HFF-Myc (cell line): ENCODE measurements at places on chromosomes 3 and 15.
A peak's percentile ranks its signal among the peaks of the same experiment; 100 is the strongest.

DNA sequence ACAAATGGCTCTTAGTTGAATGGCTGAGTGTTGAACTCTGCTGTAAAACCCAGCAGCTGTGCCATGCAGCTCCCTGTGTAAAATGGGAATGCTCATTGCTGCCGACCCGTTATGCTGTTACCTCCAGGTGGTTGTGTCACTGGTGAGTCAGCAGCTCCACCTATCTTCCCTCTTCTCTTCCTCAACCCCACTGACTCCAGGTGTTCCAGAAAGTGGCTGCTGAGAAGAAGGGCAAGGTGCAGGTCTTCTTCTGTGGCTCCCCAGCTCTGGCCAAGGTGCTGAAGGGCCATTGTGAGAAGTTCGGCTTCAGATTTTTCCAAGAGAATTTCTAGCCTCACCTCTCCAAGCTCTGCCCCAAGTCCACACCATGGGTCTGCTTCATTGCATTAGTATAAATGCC, 41.9 kb downstream of the NOX5 start:
- no peak for DNase-seq

- DNase-seq: peak; percentile 79
Observed at GRCh38 chr3:147945968-147946519, 536.9 kb downstream of the ZIC1 start.

- DNase-seq: peak; percentile 90
Observed at GRCh38 chr3:110576960-110577359, 494.7 kb upstream of the NECTIN3 start.

DNA sequence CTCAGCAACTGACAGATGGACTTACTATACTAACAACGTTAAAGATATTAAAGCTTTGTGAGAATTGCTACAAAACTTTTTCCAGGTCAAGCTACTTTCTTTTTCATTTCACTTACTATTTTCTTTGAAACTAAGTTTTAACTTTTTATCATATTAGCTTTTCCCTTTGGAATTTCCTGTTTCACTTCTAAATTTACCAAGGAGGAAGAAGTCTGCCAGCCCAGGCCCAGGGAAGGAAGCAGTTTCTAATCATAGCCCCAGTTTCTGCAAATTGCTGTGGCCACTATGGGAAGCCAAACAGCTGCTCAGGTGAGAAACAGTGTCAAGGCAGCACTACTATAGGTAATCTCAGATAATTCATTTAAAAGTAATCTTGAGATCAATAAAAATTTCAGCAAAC, 18.4 kb downstream of the CYFIP1 start:
- DNase-seq: no peak

GRCh38 chr3:190261740-190262139, 60.5 kb downstream of the CLDN1 start:
- DNase-seq: no peak

GRCh38 chr15:64884679-64885078, 27.0 kb upstream of the ANKDD1A start:
- no peak for DNase-seq

- DNase-seq: no peak
Observed at GRCh38 chr3:116947809-116948208, 238.2 kb downstream of the TUSC7 start.

GRCh38 chr3:180594631-180595558, 7.1 kb upstream of the TTC14 start:
- DNase-seq: no peak

- DNase-seq: no peak
Observed at GRCh38 chr15:73959801-73960200, 32.3 kb downstream of the STOML1 start.

GRCh38 chr3:187841560-187841959, 96.3 kb upstream of the BCL6 start:
- DNase-seq: no peak

- DNase-seq: no peak
Observed at GRCh38 chr3:3172627-3173026, 6.9 kb downstream of the CRBN start.

GRCh38 chr3:57423335-57423734, 120.8 kb downstream of the DNAH12 start:
- no peak for DNase-seq

DNA sequence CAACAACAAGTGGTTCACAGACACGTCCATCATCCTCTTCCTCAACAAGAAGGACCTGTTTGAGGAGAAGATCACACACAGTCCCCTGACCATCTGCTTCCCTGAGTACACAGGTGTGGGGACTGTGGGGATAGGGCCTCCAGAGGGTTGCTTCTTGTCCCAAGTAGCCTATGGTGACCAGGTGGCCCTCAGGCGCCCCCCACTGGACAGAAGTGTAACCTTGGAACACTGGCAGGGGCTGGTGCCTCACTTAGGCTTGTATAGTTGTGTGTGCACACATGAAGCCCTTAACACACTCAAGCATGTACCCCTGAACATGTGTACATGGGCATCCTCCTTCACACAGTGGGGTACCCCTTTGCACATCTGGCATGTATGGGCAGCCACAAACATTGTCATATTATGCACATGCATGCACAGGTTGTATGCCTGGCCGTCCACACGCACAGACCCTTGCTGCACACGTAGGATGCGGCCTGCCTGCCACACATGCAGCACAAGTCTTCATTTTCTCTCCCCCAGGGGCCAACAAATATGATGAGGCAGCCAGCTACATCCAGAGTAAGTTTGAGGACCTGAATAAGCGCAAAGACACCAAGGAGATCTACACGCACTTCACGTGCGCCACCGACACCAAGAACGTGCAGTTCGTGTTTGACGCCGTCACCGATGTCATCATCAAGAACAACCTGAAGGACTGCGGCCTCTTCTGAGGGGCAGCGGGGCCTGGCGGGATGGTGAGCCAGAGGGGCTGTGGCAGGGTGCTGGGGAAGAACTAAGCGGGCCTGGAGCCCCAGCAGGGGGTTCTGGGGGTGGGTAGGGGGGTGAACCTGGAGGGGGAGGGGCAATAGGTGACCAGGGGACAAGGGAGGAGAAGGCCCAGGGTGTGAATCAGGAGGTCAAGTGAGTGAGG, 11.7 kb upstream of the SEMA3B start:
- DNase-seq: no peak

- no peak for DNase-seq
Observed at GRCh38 chr15:55796321-55796965, 53.5 kb upstream of the PRTG start.

DNA sequence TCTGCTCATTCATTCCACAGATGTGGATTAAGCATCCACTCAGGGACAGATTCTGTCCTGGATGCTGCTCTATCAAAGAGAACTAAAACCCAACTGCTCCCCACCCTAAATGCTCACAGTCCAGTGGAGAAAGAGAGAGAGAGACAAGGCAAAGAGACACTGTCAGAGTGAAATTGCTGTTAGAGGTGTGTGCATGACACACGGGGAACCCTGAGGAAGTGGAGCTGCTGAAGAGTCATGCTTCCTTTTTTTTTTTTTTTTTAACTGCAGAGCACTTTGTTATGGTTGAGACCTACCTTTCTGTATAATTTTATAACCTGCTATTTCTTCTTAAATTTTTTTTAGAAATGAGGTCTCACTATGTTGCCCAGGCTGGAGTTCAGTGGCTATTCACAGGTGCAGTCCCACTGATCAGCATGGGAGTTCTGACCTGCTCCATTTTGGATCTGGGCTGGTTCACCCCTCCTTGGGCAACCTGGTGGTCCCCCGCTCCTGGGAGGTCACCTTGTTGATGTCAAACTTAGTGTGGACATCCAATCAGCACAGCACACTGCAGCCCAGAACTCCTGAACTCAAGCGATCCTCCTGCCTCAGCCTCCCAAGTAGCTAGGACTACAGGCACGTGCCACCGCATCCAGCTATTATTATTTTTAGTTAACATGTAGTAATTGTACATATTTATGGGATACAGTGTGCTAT, 18.2 kb upstream of the PSTPIP1 start:
- DNase-seq: no peak

- DNase-seq: no peak
Observed at GRCh38 chr15:84633311-84634227, 20.5 kb downstream of the WDR73 start.

DNA sequence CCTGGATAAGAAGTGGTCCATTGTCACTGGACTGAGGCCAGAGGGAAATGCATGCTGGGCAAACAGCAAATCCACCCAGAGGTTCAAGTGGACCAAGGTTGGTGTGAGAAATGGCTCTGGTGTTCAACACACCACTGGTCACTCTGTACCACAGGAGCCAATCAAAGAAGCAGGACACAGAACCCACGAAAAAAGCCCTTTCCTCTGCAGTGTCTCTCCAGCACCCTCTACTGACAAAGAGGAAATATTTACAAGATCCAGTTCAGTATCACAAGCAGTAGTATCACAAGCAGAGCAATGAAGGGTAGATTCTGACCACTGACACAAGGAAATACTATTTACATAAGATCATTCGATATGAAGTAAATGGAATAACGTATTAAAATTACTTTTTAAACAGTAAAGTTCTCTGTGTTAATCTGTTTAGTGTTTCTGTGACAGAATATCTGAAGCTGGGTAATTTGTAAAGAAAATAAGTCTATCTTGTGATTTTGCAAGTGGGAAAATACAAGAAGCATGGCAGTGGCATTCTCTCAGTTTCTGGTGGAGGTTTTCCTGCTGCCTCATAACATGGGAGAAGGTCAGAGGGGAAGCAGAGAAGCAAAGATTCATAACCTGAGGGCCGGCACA, 390.7 kb downstream of the EFHB start:
- no peak for DNase-seq

- peak; percentile 49 for DNase-seq
Observed at GRCh38 chr3:105823149-105823867, 45.5 kb downstream of the CBLB start.

DNA sequence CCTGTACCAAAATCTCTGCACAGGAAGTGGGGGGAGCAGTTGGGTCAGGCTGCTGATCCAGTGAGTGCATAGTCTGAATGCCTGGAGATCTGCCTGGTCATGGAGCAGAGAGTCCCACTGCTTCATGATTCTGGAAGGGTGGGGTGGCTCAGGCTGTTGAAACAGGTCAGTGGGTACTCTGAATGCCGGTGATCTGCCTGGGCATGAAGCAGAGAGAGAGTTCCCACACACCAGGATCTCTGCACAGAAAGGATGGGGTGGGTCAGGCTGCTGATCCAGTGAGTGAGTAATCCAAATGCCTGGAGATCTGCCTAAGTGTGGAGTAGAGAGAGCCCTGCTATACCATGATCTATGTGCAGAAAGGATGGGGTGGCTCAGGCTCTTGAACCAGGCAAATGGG, 16.1 kb upstream of the GCSAM start:
- no peak for DNase-seq

DNA sequence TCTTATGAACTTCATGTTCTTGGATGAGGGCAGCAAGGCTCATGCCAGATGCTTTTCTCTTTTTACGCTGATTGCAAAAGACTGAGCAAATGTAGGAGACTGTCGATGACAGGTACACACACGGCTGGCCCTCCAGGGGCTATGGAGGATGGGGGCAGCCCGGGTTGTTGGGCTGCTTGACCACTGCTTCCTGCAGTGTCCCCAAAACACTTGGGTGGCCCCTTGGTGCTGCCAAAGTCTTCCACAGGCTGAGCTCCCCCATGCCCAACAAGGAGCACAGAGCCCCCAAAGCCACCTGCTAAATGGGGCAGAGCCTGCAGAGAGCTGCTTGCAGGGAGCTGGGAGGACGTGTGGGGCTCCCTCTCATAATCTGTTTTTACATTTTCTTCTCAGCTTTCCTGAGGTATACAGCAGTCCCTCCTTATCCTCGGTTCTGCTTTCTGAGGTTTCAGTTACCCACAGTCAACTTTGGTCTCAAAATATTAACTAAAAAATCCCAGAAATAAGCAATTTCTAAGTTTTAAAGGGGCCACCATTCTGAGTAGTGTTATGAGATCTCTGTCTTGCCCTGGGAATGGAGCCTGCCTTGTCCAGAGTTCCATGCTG, 7.3 kb downstream of the PRR23E start:
- DNase-seq: no peak

DNA sequence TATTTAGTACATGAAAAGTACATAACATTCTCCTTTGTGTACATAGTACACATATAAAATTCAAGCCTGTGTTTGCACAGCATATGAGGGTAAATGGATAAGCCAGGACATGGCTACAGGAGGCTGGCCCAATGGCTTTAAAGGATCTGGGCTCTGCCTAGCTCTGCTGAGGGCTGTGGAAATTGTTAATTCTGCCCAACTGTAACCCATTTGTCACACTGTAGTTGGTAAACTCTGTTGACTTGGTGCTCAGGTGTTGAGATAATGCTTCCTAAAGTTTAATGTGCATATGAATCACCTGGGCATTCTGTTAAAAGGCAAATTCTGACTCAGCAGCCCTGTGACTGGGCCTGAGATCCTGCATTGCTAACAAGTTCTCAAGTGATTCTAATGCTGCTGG, 196.5 kb upstream of the ZPLD1 start:
- DNase-seq: no peak

GRCh38 chr3:31779514-31779913, 201.5 kb downstream of the OSBPL10 start:
- no peak for DNase-seq

GRCh38 chr3:187017511-187018230, 87.3 kb downstream of the ST6GAL1 start:
- no peak for DNase-seq

GRCh38 chr3:33749546-33750210, 31.6 kb upstream of the CLASP2 start:
- no peak for DNase-seq

DNA sequence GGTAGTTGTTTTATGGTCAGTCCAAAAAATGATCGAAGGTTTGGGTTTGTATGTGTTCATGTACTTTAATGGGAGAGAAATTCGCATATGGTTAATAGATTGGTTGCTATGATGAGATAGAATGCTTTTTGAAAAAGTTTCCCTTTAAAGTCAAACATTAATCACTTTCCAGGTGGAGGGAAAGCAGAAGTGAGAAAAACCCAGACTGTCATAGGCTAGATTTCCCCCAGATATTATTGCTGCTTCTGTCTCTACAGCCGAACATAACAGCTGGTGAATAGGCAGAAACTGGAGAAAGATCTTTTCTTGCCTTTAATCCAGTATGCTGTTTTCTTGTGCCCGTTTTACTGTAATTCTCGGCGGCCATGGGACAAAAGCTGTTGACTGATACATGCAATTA, 287.6 kb downstream of the SOX2 start:
- no peak for DNase-seq

GRCh38 chr3:65963787-65964677, 74.7 kb downstream of the MAGI1 start:
- peak; percentile 57 for DNase-seq

DNA sequence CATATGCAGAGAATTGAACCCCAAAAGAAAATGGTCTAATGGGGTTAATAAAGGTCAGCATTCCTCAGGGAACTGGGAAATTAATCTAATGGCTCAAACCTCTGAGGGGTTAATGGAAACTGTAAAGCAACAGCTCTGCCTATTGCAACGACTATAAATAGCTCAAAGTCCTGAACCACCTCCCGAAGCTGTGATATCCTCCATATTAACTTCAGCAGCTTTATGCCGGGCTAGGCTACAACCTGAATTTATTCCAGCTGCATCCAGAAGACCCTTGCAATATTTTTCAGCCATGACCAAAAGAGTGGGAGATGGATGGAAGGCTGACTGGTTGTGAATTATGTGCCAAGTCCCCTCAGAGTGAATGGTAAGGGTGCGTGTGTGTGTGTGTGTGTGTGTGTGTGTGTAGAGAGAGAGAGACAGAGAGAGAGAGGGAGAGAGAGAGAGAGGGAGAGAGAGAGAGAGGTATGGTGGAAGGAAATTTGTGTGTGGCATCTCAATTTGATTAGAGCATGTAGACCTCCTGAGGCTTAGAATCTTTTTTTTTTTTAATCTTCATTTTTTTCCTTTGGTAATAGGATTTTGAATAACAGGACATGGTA, 109.9 kb downstream of the PDCD6IP start:
- no peak for DNase-seq

- peak; percentile 6 for DNase-seq
Observed at GRCh38 chr3:153927107-153927506, 194.1 kb upstream of the ARHGEF26 start.
